Camera-type eye (tissue), 1 donor: ENCODE measurements at places on chromosomes 7 and 10. TPM values are rescaled to one million over a fixed set of nuclear protein-coding genes. Genes with fewer than 3 reads are reported as not detected.

Gene NXPH1
- total RNA-seq, result 1.6 TPM

Gene UNC5B
- 10.9 TPM for total RNA-seq

Gene CYP3A7
- total RNA-seq, result not detected

Gene NPVF
- total RNA-seq, result 18.7 TPM

Gene STAG3
- 0.55 TPM for total RNA-seq

Gene PFKP
- total RNA-seq, result 50.0 TPM

Gene SEPTIN7
- total RNA-seq, result 395 TPM

Gene NUTM2A
- 1.9 TPM for total RNA-seq

Gene PPP1R9A
- total RNA-seq, result 96.4 TPM

Gene EPHB6
- total RNA-seq, result 17.3 TPM

Gene OPTN
- total RNA-seq, result 39.9 TPM

Gene ZP3
- 0.82 TPM for total RNA-seq

Gene CABCOCO1
- total RNA-seq, result 2.5 TPM

Gene SMKR1
- total RNA-seq, result 1.3 TPM

Gene BEND7
- total RNA-seq, result 35.7 TPM

Gene RAPGEF5
- 90.2 TPM for total RNA-seq

Gene MYL10
- 3.8 TPM for total RNA-seq

Gene LRRC4
- total RNA-seq, result 4.6 TPM

Gene AGMO
- total RNA-seq, result 0.27 TPM

Gene TDRD1
- total RNA-seq, result 0.38 TPM

Gene SEMA3A
- 134 TPM for total RNA-seq

Gene EMX2
- 5.0 TPM for total RNA-seq

Gene ARMC3
- total RNA-seq, result 0.77 TPM

Gene DYDC2
- total RNA-seq, result 2.3 TPM

Gene SLC13A1
- total RNA-seq, result not detected

Gene SUN3
- not detected for total RNA-seq

Gene ACSM6
- total RNA-seq, result not detected

Gene OR13A1
- total RNA-seq, result not detected

Gene CYP3A4
- total RNA-seq, result not detected

Gene PRRT4
- 6.8 TPM for total RNA-seq

Gene MALRD1
- 6.2 TPM for total RNA-seq

Gene KLF14
- 0.16 TPM for total RNA-seq

Gene CCDC172
- total RNA-seq, result not detected

Gene NUDT13
- 1.5 TPM for total RNA-seq

Gene NPY4R2
- not detected for total RNA-seq

Gene PODXL
- 42.2 TPM for total RNA-seq

Gene NPC1L1
- total RNA-seq, result not detected

Gene VWDE
- 1.4 TPM for total RNA-seq

Gene PBLD
- total RNA-seq, result 11.3 TPM

Gene TUBAL3
- 0.49 TPM for total RNA-seq

Gene FAM25G
- total RNA-seq, result not detected

Gene HOGA1
- 1.6 TPM for total RNA-seq

Gene CALML3
- total RNA-seq, result 0.33 TPM

Gene CCDC71L
- total RNA-seq, result 8.6 TPM

Gene ADRA2A
- total RNA-seq, result 4.9 TPM

Gene GJD4
- not detected for total RNA-seq

Gene FAM25A
- not detected for total RNA-seq

Gene TMEM213
- total RNA-seq, result not detected

Gene PIK3AP1
- 5.4 TPM for total RNA-seq

Gene KAZALD1
- 24.5 TPM for total RNA-seq

Gene POLR2J2
- 7.2 TPM for total RNA-seq
